ENCODE measurements at places on chromosomes 5 and 9.

DNA sequence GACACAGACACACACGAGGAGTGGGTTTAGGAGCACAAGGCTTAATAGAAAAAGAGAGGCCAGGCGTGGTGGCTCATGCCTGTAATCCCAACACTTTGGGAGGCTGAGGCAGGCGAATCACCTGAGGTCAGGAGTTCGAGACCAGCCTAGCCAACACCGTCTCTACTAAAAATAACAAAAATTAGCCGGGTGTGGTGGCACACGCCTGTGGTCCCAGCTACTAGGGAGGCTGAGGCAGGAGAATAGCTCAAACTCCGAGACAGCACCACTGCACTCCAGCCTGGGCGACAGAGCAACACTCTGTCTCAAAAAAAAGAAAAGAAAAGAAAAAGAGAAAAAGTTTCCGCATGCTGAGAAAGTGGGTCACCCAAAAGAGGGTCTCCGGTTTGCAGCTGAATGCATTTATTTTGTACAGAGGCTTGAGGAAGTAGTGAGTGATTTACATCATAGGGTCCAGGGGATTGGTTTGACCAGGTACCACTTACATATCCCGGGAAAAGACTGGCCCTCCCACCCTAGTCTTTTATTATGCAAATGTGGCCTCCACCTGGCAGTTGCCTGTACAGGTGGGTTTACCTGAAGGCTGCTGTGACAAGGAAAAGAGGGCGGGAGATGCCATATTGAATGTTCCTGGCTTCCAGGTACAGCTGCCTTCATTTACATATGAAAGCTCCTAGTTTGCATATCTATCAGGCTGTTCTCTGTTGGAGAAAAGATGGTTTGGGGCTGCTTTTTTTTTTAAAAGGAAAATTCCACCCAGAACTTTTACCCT, 366.2 kb upstream of the GRAMD2B start:
- no peak for DNase-seq

- no peak for DNase-seq
These were observed 35.3 kb downstream of the NDFIP1 start for GRCh38 chr5:142143878-142144277.

GRCh38 chr5:39631958-39632357, 207.2 kb upstream of the DAB2 start:
- DNase-seq: no peak

DNA sequence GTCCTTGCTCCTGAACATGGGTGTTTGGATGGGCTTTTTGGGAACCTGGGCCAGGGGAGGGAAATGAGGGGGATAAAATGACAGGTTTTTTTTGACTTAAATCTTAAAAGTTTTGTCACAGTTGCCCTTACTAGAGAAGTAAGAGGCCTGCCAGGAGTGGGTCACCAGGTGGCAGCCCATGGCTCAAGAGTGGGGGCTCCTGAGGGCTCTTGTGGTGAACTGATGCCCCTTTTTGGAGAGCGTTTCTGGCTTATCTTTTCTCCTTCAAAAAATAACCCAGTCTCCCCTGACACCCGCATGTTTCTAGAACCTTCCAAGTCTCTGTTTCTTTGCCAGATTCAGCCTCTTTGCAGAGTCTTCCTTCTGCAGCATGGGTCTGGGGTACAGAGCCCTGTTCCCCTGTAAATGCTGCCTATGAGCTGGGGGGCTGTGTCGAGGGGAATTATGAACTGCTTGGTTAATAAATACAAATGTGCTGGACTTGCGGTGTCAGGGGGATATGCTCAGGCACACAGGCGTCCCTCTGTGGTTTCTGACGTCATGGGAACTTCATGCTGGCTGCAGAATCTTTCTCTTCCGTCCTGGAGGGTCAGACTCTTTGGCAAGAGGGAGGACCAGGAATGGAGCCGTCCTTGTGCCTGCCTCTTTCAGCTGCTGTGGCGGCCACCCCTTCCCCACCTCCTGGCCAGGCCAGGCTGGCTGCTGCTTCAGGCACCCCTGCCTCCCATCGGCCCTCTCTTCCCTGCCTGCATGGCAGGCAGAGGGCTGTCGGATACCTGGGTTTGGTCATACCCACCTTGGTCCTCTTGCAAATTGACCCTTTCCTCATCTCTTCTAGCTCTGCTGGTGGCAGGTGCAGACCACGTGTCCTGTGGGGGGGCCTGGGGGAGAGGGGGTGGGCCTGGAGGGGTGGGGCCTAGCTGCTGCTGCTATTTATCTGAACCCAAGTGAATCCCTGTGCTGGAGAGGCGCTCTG, 30.1 kb downstream of the PTPA start:
- DNase-seq: no peak

DNA sequence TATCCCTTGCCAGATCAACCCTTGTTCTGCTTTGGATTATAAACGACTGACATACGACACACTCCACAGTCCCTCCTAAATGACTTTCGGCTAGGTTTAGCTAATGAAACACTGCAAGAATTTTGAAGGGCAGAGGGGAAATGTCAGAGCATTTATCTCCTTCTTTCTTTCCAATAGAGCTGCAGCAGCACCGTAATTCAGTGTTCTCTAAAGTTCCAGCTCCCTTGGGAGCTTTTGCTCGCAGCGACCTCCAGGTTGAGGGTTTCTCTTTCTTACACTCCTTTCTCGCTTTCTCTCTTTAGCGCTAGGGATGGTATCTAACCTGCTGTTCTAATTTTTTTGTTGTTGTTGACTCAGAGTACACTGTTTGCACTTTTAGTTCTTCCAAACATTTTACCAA, 467.1 kb upstream of the ST8SIA4 start:
- no peak for DNase-seq

DNA sequence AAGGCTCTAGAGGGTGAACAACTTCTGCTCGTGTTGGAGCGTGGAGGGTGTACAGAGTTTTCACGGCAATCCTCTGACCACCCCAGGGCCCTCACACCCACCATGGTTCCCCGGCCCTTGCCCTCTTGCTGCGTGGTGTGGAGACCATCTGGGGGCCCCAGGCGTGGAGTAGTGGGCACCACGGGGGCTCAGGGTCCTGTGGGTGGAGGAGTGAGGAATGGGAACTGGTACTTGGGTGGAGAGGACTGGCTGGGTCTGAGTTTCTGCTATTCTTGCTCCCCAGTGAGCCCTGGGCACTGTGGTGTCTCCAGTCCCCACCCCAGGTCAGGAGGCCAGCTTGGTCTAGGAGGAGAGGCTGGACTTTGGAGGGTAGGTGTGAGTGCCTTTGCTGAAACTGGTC, 21.9 kb upstream of the TRIM52 start:
- DNase-seq: no peak

DNA sequence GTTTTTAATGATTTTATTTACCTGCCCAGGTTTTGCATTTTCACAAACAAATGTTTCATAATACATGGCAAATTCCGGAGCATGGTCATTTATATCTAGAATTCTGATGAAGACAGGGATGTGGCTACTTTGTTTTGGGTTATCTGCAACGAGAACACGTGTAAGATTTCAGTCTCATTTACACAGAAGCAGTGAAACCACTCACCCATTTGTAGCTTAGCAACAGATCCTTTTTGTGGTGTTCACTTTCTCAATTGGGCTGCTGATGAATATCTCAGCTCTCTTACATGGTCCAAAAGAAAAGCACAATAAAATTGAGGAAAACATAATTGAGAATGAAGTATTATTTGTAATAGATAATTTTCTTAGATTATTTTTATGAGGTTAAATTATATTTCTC, 148.6 kb downstream of the CDH9 start:
- no peak for DNase-seq

GRCh38 chr5:139138809-139139208, 59.4 kb downstream of the SIL1 start:
- no peak for DNase-seq

- no peak for DNase-seq
These were observed 56.2 kb upstream of the TNPO1 start for GRCh38 chr5:72760259-72760658.

DNA sequence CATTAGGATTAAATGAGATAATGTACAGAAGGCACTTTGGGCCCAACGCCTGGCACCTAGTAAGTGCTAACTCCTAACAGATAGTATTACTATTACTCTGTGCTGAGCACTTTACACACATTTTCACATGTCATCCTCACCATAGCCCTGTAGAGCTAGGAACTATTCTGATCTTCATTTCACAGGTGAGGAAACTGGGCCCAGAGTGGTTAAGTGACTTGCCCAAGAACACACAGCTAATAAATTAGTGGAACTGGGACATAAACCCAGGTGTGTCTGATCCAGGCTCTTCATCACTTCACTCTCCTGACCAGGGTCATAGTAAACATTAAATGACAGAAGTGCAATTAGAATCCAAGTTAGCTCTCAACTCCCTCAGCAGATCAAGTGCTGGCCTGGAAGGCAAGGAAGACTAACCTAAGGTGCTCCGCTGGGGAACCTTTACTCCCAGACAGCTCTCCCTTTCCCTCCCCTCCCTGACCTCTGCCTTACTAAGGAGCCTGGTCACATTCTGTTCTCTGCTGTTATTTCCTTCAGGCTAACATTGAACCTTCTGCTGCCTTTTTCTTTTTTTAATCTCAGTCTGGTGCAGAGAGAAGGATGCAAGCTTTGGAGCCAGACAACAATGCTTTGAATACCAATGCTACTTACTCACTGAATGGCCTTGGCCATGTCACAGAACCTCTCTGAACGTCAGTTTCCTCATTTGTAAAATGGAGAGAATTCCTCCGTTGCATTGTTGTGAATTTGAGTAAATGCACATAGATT, 4.1 kb upstream of the ADRA1B start:
- no peak for DNase-seq

DNA sequence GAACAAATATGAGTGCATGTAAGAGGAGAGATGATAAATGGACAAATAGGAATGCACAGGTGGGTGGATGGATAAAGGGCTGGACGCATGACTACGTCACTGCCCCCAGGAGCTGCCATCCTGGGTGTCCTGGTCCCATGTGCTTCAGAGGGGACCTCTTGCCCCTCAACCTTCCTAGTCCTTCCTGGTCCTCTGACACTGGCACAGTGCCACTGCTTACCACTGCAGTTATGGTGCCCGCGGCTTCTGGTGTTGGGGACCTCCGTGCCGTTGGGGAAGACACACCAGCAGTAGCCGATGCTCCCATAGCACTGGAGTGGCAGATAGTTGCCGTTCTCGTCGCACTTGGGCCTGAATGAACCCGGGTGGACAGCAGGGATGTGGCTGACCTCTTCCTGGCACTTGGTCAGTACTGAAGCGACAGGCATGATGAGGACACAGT, 9.8 kb downstream of the CD74 start:
- no peak for DNase-seq

DNA sequence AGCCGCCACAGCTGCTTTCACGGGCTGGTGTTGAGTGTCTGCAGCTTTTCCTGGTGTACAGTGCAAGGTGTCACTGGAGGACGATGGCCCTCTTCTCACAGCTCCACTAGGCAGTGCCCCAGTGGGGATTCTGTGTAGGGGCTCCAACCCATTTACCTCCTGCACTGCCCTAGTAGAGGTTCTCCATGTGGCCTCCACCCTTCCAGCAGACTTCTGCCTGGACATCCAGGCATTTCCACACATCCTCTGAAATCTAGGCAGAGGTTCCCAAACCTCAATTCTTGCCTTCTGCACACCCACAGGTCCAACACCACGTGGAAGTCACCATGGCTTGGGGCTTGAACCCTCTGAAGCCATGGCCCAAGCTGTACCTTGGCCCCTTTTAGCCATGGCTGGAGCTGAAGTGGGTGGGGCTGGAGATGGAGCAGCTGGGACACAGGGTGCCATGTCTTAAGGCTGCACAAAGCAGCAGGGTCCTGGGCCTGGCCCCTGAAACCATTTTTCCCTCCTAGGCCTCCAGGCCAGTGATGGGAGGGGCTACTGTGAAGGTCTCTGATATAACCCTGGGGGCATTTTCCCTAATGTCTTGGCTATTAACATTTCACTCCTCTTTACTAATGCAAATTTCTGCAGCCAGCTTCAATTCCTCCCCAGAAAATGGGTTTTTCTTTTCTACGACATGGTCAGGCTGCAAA, 82.0 kb downstream of the MLLT3 start:
- no peak for DNase-seq

GRCh38 chr5:134873987-134874830, at the start of gene TXNDC15:
Gene TXNDC15 (plus strand): TSS chr5:134874371. CDS start chr5:134874428, 57 bp downstream.
- DNase-seq: peak; percentile 92

DNA sequence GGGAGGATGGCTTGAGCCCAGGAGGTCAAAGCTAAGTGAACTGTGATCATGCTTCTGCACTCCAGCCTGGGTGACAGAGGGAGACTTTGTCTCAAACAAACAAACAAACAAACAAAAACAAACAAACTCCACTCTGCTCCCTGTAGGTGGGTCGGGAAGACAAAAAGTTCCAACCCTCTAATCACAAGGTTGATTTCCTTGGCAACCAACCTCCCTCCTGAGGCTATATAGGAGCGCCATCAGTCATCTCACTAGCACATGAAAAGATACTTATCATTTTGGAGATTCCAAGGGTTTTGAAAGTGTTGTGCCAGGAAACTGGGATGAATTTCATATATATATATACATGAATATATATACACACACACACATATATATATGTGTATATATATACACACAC, 160.5 kb downstream of the TUSC1 start:
- no peak for DNase-seq

- DNase-seq: no peak
These were observed 125.3 kb downstream of the ADAMTS2 start for GRCh38 chr5:179219661-179220620.

DNA sequence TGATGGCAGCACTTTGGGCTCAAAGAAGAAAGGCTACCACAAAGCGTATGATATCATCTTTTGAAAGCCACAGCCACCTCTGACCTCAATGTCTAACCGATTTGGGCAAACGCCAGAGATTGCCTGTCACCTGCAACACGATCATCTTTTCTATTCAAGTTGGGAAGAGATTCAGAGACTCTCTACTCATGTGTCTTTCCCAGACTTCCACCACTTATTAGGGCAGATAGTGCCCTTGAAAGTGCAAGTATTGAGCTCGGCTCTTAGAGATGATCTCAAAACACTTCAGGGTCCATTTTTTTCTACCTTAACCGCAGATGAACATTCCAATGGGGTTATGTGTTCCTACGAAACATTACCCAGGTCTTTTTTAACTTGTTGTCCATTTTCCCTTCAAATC, 213.7 kb downstream of the DRD1 start:
- DNase-seq: no peak

DNA sequence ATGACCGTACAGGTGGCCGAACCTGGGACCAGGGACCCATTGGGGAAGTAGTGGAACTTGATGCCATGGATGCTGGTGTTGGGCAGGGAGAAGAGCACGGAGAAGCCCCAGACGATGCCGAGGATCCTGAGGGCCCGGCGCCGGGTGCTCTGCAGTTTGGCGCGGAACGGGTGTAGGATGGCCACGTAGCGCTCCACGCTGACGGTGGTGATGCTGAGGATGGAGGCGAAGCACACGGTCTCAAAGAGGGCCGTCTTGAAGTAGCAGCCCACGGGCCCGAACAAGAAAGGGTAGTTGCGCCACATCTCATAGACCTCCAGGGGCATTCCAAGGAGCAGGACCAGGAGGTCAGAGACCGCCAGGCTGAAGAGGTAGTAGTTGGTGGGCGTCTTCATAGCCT, 585 bp downstream of the NMUR2 start:
- DNase-seq: no peak

- no peak for DNase-seq
These were observed 3.9 kb downstream of the EXOC3 start for GRCh38 chr5:446883-447263.

- peak; percentile 1 for DNase-seq
These were observed 8.3 kb upstream of the NKD2 start for GRCh38 chr5:1000329-1000728.

Data from left colon (tissue), 2 donors.